ENCODE measurements at places on chromosomes 5 and 9.

- no peak for DNase-seq
These were observed at the start of gene CDKN2A for GRCh38 chr9:21993893-21994555. CDKN2A (minus strand) TSS chr9:21994392.

GRCh38 chr9:101912698-101913097, 174.3 kb upstream of the GRIN3A start:
- DNase-seq: no peak

- DNase-seq: no peak
These were observed 35.6 kb downstream of the ATPSCKMT start for GRCh38 chr5:10214041-10214440.

GRCh38 chr9:68978066-68978465, 35.8 kb downstream of the PRKACG start:
- DNase-seq: no peak

- DNase-seq: no peak
These were observed 311.2 kb upstream of the PRR16 start for GRCh38 chr5:120152931-120153330.

DNA sequence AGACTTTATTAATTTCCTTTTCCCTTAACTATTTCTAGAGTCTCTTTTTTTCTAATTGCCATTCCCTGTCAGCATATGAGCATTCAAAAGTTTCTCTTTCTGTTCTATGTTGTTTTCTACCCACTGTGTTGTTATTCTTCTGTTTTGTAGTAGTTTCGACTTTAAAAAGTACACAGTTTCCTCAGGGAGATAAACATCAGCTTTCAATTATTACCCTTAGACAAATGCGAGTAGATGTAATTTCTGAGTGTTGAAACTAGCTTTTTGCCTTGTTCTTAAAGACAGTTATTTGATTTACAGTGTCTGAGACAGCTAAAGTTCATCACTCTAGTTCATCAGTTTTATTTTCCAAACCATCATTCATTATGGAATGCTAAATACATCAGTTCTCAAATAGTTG, 19.5 kb downstream of the MTREX start:
- no peak for DNase-seq

GRCh38 chr5:141547488-141547887, 58.6 kb downstream of the PCDHGC5 start:
- no peak for DNase-seq

DNA sequence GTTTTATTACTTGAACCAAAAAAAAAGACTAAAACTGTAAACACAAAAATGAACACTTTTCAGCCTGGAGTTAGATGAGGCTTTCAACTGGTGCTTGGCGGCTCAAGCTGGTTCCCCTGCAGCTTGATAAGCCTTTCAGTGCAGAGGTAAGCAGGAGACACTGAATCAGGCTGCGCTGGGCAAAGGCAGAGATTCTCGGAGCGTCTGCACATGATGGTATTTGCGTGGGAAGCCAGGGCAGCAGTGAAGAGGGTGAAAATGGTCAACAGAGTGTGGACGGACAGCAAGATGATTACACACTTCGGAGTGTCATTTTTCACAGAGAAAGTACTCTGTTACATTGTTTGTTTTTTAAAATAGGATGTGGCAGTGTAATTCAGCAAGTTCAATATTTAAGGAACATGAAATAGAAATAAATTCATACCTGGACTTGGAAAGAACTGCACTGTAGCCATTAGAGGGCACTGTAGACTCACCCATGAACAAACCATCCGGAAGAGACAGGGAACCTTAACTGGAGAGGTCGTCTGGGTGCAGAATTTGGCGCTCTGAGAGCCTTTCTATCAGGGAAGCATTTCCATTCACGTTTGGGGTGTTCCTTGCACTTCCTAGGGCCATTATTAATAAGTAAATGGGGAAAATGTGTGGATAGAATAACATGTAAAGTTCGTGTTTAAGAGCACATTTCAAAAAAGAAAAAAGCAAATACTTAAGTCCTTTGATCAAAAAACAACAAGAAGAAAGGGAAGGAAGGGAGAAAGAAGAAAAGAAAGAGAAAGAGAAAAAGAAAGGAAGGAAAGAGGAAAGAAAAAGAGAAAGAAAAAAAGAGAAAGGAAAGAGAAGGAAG, 69.8 kb downstream of the ICE1 start:
- DNase-seq: no peak

DNA sequence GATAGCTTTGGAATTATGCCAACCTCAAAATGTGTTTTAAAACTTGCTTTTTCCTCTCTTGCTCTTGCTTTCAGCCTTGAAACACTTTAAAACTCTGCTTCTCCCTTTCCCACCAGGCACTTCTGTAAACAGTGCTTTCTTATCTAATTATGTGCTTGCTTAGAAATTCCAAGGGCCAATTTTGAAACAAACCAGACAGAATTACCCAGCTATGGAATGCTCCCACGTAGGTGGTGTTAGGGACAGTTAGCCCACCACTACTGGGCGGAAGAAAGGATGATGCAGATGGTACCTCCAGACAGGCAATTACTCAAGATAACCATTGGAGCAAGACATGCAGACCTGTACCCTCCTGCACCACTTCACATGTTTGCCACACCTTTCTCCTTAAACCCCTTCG, 523.0 kb upstream of the PTPRD start:
- DNase-seq: no peak

DNA sequence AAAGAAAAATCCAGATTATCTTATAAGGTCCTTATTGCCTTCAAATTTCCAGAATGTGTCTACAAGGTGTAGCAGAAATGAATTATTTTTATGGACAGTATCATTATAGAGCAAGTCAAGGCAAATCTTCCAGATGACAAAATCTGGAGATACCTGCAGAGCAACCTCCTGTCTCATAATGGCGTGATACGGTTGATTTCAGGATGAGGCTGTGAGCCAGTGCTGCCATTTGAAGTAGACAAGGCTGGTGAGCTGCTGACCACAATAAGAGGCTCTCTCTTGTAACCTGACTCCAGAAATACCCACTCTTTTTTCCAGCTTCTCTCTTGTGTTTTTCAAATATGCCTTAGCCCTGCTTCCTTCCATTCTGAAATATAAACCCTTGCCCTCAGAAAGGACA, 108.2 kb downstream of the HTR1A start:
- DNase-seq: no peak

DNA sequence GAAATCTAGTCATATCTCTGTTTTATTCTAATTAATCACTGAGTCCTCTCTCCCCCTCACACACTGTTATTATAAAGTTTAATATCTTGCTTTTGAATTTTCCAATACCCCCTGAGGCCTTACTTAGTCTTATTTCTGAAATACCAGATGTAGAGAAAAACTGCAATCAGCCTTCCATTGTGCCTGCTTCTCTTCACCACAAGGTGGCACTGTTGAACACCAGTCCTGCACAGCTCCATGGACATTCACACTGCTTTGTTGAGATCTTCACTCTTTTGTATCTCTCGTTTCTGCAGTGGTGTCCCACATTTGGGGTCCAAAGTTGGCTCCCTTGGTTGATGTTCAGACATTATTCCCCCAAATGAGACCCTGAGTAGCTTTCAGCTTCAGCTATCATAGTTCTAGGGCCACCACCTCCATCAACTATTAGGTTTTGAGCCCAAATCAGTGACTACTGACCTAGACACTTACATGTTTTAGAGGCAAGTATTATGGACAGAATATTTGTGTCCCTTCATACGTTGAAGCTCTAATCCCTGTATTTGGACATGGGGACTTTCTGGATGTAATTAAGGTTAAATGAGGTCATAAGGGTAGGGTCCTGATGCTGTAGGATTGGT, 24.3 kb downstream of the BOD1 start:
- no peak for DNase-seq

GRCh38 chr5:42870882-42871418, 59.3 kb upstream of the SELENOP start:
- DNase-seq: no peak

GRCh38 chr9:95429096-95429495, 87.7 kb downstream of the PTCH1 start:
- DNase-seq: no peak

DNA sequence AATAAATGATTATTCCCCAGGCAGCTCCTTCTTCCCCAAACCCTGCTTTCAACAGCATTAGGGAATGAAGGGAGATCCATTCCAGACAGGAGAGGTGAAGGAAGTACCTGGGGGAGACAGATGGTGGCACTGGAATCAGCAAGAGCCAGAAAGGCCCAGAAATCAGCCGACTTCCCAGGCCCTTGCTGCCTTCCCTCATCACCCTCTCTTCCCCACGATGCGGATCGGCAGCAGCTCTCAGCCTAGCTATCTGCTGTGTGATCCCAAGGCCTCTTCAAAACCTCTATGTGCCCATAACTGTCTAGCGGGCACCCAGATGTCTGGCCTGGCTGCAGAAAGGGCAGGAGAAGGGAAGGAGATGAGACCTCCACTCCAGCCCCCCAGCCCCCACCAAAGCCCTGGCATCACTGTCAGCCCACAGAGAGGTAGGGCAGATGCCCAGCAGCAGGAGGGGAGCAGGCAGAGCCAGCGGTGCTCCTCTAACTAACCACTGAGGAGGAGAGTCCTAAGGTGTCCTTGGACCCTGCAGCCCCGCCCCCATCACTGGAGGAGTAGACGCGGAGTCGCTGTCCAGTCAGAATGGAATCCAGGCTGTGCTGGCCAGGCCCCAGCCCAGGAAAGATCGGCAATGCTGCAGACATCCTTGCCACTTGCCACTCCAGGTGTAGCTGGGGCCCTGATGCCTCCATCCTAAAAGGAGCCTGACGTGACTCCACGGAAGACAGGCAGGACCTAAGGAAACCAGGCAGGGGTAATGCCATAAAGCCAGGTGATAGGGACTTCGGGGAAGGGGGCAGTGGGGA, 12.7 kb downstream of the CNTFR start:
- DNase-seq: no peak

- DNase-seq: no peak
These were observed 92.0 kb upstream of the RAI14 start for GRCh38 chr5:34563931-34564709.

GRCh38 chr5:56169949-56170348, 63.2 kb downstream of the ANKRD55 start:
- no peak for DNase-seq

GRCh38 chr5:22649074-22649473, 204.1 kb downstream of the CDH12 start:
- DNase-seq: no peak

DNA sequence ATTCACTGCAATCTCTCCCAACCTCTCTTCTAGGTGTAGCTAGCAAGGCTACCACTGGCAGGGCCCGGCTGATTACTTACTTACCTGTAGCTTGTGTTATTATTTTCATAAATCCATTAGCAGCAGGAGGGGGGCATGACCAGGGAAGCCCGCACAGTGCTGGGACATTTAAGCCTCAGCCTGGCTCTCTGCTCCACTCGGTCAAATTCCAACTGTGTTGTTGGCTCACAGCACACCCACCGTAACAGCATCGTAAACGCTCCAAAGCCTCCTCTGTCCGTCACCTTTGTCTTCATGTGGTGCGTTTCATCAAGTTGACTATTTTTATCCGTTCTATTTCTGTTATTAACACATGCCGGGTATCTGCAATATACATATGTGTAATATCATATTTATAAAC, 264.7 kb downstream of the NSG2 start:
- DNase-seq: no peak

GRCh38 chr5:162078805-162079204, 11.2 kb downstream of the GABRG2 start:
- no peak for DNase-seq

DNA sequence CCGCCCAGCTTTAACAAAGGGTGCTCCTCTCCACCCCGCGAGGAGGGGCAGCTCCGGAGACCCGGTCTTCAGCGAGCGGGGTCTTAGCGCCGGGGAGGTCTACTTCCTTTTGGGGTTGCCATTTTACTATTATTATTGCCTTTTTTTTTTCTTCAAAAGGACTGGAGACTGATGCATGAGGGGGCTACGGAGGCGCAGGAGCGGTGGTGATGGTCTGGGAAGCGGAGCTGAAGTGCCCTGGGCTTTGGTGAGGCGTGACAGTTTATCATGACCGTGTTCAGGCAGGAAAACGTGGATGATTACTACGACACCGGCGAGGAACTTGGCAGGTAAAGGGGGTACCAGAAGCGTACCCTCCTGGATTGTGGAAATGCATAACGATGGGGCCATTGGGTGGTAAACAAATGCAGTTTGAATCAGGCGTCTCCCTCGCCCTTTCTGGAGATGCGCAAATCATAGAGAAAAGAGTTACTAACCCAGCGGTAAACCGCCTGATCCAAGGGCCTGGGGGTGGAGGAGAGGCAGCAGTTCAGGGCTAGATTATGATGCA, 1.2 kb downstream of the DAPK1 start:
- DNase-seq: no peak

DNA sequence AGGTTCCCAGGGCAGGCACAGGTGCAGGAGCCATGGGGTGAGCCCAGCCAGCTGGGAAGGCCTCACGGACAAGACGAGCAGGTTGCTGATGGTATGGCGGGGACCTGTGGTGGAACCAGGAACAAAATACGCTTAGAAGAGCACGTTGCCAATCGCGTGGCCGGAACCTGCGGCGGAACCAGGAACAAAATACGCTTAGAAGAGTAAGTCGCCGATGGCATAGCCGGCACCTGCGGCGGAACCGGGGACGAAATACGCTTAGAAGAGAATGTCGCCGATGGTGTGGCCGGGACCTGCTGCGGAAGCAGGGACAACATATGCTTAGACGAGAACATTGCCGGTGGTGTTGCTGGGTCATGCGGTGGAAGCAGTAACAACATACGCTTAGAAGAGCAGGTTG, 23.5 kb upstream of the SPATA31E1 start:
- no peak for DNase-seq

GRCh38 chr5:4019009-4019769, 423.6 kb downstream of the IRX1 start:
- DNase-seq: no peak

DNA sequence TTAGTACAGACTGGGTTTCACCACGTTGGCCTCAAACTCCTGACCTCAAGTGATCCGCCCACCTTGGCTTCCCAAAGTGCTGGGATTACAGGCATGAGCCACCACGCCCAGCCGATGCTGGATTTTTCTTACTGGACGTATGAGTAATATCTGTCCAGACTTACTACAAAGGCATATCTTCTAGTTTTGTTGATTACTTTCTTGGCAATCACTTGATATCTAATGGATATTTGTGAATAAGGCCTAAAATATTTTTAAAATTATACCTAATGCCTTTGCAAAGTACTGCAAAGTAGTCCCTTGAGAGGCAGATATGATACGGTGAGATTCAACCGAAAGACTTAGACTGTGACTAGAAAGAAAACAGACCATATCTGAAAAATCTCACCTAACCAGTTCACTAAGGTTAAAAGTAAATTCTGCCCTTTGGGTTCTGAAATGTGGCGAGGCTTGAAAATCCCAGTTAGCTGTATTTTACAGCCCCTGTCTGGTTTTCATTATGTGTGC, 152.1 kb downstream of the GNAQ start:
- DNase-seq: no peak

DNA sequence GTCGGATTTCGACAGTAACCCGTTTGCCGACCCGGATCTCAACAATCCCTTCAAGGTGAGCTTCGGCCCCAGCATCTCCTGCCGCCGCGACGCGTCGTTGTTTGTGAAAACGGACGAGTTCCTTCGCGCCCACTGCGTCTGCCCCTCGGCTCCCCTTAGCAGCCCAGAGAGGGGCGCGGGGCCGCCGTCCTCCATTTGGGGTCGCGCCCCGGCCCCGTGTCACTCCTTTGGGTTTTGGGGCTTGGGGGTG, 182 bp downstream of the SCAMP1 start:
- no peak for DNase-seq

GRCh38 chr9:89497257-89497963, 503 bp downstream of the SEMA4D start:
- no peak for DNase-seq
